Activated CD4-positive, alpha-beta T cell treated with anti-CD3 and anti-CD28 coated beads, Interleukin-2, Interleukin-6, amounts not matched to agents 100 ng/mL and 50 ng/mL, durations not matched to agents 16 hours and 8 hours (primary cell): ENCODE measurements at places on chromosomes 7 and 10.

GRCh38 chr10:3640816-3641215 is 144.2 kb downstream of the KLF6 start:
- DNase-seq, result no peak

- peak; percentile 15 for DNase-seq
Measured at GRCh38 chr10:95691281-95691680, 2.4 kb downstream of the TCTN3 start.

DNA sequence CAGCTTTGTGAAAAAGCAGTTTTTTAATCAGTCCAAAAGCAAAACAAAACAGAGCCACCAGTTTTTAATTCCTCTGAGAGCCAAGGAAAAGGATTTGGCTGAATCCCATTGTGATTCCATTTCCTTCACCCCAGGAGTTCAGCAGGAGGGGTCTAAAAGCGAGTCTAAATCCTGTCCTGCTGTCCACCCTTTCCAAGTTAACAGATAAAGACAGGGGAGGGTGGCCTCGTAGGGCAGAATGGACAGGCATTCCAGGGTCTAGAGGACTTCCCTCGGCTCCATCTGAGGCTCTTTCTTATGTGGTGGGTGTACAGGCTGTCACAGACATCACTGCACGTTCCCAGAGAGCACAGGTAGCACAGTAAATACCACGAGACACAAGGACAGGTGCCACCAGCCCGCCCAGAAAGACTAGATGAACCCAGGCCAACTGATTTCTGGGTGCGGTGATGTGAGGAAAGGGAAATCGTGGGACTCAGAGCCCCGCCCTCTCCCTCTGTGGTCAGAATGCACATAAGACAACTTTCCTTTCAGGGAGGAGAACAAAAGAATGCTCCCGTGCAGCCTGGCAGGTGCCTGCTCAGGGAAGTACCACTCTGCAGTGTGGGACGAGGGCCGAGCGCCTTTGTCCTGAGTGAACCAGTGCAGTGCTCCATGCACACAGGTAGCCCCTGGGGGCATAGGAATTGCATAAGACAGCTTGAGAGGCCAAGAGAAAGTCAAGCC is 119.7 kb downstream of the ABLIM1 start:
- peak; percentile 61 for DNase-seq

DNA sequence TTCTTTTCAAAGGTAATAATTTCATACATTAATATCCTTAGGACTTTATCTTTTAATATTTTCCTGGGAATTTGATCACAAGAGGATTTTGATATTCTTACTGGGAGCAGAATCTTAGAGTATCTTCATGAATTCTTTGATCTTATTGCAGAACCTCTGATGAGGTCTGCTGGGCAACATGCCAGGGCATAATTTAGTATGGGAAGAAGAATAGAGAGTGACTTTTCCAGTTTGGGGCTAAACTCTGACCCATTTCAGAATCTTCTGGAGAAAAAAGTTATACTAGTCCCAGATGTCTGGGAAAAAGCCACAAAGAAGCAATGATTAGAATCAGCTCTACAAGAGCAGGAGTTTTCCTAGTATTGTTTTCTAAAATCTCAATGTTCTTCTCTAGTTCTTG is 28.0 kb upstream of the RSU1 start:
- no peak for DNase-seq

- DNase-seq, result no peak
Measured at GRCh38 chr10:33950206-33950605, 615.7 kb upstream of the NRP1 start.

DNA sequence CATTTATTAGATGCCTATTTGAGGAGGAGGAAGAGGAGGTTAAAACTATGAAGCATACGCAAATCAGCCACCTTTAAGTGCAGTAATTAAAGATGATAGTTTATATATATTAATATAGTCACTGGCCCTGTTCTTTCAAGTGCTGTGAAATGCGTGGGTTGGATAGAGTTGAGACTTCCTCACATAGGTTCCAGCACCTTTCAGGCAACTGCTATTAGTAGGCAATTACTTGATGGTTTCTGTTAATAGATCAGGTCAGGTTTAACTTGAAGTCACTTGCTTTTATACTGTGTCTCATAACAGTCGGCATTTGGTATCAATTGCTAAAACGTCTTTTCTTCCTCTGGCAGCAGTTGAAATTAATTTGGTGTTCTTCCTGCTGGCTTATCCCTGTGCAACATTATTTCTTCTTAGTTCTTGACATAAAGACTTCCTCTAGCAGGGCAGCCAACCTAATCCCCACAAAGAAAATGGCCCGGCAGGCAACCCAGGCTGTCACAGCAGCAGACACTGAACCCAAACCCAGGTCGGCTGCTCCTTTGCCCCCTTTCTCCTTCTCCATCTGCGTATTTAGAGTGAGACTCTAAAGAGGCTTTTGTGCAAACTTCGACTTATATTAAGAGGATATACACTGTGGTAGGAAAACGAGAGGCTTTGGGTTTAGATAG is 35.3 kb upstream of the BET1 start:
- DNase-seq, result no peak

DNA sequence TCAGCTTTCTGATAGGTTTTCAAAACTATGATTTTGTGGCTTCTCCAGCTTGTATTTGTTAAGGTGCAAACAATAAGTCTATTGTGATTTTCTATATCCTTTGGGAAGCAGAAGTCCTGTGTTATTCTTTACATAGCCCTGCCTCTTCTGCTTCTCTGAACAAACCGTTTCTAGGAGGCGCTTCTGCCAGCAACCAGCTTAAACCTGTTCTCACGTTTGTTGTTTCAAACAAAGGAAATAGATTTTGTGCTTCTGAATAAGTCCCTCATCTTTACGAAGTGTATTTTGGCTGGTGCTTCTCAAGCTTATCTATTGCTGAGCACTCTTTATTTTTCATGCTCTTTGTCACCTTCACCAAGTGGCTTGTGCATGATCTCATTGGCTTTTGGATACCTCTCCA is 61.0 kb downstream of the VTI1A start:
- no peak for DNase-seq

DNA sequence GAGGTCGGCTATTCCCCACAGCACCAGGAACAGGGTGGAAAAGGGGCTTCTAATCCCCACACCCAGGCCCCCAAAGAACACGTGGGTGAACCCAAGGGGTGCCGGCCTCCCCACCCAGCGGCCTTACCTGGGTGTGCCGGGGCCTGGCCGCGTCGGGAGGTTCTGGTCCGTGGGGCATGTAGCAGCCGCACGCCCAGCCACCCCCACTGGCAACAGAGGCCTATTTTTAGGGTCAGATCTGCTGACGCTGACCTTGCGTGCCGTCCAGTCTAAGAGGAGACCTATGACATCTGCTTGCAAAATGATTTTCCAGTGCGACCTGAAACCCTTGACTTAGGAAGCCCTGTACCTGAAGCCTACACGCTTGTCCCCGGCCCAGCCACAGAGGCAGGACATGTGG is 38.0 kb upstream of the SAMD8 start:
- DNase-seq, result no peak

GRCh38 chr10:121307411-121307980 is 290.7 kb downstream of the FGFR2 start:
- no peak for DNase-seq

- no peak for DNase-seq
Measured at GRCh38 chr10:7230951-7231350, 179.9 kb downstream of the SFMBT2 start.

DNA sequence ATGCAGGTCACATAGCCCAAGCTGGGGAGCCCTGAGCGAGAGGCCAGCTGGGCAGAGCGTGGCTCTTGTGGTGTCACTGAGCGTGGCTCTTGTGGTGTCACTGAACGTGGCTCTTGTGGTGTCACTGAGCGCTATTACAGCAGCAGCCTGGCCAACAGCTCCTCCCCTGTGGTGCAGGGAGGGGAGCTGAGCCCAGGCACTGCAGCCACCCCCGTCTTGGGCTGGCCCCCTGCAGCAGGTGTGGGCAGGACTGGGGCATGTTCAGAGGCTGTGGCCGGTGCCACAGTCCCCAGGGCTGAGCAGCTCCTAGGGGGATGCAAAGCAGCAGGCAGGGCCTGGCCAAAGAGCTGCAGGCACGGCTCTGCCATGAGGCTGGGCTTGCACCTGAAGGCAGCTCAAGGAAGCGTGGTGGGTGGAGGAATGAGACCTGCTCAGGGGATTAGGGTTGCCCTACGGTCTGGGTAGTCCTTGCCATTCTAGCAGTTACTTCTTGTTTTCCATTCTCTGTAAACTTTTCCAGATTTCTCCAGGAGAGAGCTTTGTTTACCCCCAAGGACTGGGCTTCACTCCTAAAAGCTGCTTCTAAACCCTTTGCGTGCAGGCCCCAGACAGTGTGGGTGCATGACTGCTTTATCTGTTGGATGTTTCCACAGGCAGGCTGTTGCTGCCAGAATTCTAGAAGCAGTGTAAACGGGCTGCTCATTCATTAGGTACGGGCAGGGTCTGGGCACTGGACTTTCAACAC is 29.2 kb downstream of the ZNF783 start:
- peak; percentile 24 for DNase-seq

- no peak for DNase-seq
Measured at GRCh38 chr7:157613575-157614322, 276.9 kb downstream of the DNAJB6 start.

DNA sequence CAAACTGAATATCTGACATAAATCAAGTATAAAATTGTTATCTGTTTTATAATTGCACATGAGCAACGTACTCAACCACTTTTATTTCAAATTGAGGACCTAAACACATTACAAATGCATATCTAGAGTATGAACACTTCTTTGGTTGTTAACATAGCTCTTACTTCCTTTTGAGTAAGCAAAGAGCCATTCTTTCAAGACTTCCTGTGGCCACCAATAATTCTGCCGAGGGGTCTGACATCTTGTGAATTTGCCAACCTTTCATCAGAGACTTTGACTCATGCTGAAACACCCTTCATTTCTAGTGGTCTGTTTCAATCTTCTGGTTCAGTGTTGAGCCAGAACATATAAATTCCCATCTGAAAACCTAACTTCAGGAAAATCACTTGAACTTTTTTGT is 59.4 kb downstream of the CDK14 start:
- no peak for DNase-seq

GRCh38 chr7:80781146-80781545 is 137.7 kb downstream of the SEMA3C start:
- no peak for DNase-seq

DNA sequence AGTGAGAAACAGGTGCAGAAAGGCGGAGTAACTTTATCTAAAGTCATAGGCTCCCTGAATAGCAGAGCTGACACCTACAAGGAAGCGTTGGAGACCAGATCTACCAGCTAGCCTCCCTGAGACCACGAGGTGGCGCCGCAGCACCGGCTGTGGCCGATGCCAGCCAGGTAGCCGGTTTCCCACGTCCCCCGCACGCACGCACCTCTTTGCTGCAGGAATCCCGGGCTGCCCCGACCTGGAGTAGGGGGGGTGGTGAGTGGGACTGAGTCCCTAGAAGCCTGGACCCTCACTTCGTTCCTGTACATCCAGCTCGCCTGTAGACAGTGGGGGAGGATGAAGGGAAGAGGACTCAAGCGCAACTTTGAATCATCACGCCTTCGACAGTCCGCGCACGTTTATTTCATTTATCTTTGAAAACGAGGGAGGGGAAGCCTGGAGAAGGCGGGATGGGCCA is 3.7 kb downstream of the ELOVL3 start:
- peak; percentile 90 for DNase-seq

DNA sequence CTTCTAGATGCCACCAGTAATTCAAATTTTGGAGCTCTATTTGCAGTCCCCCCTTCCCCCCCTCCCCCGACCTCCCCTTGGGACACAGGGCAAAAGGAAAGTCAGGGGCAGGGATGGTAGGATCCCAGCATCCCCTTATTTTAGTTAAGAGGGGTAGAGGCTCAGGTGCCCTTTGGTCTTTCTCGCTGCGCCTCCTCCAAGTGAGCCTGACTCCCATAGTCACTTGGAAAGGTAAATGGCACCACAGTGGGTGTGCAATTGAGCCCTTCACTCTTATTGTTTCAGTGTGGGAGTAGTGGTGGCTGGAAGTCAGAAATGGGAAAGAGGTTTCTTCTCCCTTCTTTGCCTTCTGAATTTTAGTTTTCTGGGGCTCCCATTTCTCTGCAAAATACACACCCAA is 8.2 kb upstream of the FEZF1 start:
- no peak for DNase-seq

DNA sequence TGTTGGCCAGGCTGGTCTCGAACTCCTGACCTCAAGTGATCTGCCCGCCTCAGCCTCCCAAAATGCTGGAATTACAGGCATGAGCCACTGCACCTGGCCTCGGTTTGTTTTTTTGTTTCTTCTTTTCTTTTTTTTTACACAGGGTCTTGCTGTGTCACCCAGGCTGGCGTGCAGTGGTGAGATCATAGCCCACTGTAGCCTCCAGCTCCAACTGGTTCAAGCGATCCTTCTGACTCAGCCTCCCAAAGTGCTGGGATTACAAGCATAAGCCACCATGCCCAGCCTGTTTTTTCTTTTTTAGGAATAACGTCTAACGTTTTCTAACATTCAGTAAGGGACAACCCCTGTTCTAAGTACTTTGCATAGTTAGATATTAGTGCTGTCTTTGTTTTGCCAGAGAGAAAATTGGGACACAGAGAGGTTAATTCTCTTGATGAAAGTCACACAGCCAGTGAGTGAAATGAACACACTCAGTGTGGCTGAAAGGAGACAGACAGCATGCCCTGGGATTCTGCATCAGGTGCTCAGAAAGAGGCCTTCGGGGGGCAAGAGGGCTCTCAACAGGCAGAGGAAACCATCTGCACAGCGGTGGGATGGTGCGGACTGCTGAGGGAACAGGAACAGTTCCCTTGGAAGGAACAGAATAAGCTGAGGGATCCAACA is 4.3 kb downstream of the LIMK1 start:
- no peak for DNase-seq

- peak; percentile 41 for DNase-seq
Measured at GRCh38 chr10:46229144-46229563, 57.6 kb upstream of the ANTXRL start.

DNA sequence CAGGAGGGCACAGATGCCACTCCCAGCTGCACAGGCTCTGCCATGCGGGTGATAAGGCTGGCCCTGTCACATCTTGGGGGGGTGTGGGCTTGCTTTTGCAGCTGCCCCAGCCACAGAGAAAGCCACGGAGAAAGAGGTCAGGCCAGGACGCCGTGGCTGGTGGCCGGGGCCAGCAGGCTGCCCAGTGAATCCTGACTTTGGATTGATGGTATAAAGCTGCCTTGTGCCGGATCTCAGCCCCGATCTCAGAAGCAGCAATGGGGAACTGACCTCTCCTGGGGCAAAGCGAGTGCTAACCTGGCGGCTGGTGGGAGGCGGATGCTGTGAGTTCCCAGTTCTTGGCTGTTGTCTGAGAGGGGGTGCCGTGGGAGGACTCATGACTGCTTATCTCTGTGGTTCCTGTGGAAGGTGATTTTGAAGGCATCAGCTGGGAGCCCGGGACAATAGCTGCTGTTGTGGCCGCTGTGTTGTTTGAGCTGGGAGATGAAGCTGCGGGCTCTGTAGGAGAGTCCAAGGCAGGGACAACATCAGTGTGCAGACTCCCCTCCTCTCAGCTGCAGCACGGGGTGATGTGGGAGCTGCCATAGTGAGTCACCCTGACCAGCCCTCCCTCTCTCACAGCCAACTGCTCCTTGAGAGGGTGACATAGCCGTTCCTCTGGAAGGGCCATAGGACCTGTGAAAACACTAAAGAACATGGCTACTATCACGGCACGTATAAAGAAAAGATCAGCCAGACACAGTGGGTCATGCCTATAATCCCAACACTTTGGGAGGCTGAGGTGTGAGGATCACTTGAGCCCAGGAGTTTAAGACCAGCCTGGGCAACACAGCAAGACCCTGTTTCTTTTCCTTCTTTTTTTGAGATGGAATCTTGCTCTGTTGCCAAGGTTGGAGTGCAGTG is 17.0 kb downstream of the IL15RA start:
- DNase-seq, result no peak

GRCh38 chr7:26090927-26091519 is 61.0 kb upstream of the NFE2L3 start:
- peak; percentile 39 for DNase-seq

GRCh38 chr7:91847876-91848588 is 32.5 kb downstream of the MTERF1 start:
- DNase-seq, result no peak

GRCh38 chr7:91787931-91788330 is 92.6 kb downstream of the MTERF1 start:
- no peak for DNase-seq
